ENCODE measurements at places on chromosomes 5 and 9.

- DNase-seq, result no peak
Observed at GRCh38 chr9:87613265-87614111, 112.4 kb upstream of the CTSL start.

- no peak for DNase-seq
Observed at GRCh38 chr5:55601628-55602027, 66.9 kb upstream of the PLPP1 start.

DNA sequence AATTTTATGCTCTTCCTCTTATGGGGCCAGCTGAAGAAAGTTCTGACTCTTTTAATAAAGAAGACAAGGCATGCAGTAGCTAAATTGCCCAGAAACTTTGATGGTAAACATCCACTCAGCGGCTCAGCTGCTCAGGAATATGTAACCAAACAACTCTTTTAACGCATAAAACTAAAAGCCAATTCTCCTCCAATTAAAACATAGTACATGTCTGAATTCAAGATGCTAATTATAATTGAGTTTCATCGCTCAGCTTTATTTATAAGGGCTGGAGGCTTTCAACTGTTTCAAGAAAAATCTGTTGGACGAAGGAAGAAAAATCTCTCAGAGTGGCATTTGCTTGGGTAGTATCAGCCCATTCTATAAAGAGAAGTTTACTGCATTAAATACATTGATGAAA, 359.5 kb downstream of the PTPRD start:
- no peak for DNase-seq

DNA sequence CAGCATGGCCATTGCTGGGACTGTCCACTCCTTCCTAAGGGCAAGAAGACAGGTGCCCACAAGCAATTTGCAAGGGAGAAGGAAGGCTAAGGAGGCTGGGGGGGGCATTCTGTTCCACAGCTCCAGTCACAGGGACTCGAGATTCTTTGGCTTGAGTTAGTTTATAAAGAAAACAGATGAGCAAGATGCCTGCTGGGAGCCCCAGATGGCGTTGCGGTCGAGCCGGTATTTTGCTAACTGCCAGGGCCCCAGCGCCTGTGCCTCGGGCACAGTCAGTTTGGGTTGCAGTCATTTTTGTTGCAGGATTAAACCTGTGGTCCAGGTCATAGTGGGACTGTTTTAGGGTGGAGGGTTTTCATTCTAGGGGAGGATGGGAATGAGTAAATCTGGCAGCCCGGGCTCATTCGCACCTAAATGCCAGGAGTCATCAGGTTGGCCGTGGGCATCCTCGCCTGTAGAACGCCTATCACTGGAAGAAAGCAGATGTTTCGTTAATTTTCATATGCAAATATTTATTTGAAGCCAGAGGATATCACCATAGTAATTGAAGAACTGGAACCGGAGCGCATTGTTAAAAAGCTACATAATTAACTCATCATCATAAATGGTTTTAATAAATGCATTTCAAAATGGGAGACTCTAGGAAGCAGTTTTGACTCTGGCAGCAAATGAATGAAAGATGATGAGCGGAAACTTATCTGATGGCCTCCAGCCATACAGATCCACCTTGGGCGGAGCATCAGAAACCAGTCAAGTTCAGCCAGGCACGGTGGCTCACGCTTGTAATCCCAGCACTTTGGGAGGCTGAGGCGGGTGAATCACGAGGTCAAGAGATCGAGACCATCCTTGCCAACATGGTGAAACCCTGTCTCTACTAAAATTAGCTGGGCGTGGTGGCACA, 87.1 kb upstream of the FCN2 start:
- DNase-seq, result no peak

- DNase-seq, result no peak
Observed at GRCh38 chr5:177509381-177509951, at the start of gene DOK3. TSS of gene DOK3 (minus strand) at chr5:177509826. CDS start at chr5:177509540, 286 bp downstream.

DNA sequence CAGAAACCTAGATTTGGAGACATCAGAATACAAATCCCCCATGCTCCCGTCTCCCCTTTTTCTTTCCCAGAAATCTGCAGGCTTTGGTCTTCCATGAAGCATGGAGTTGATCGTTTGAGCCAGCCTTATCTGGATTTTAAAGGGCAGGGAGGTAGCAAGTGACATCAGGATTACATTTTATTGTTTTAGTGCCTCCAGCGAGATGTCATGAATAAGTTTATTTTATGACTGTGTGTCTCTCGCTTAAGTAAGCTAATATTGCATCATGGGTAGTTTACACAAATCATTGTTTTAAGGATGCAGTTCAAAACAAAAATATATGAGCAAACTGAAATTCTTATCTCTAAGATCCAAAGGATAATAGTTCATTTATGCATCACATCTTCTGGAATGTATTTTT, 50.7 kb upstream of the TNFSF8 start:
- DNase-seq, result no peak

- no peak for DNase-seq
Observed at GRCh38 chr5:168830833-168831232, 251.7 kb upstream of the PANK3 start.

- DNase-seq, result no peak
Observed at GRCh38 chr5:72645064-72645846, 138.0 kb upstream of the ZNF366 start.

GRCh38 chr5:59279979-59280378, 613.5 kb downstream of the PDE4D start:
- no peak for DNase-seq

DNA sequence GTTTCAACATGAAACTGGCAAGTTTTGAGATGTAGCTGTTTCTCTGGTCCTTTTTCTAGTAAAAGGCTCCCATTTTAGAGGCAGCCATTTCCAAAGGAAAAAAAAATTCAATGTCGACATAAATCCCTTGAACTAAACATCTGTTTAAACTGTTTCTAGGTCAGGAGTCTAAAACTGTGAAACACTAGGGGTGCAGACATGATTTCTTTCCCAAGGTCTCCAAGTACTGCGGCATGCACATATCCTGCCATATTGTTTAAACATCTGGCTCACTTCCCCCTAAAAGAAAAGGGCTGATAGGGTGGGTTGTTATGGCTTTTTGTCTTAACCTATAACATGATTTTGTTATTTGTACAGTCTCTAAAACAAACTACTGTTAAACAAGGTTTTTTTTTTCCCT, 51.1 kb downstream of the NFIB start:
- no peak for DNase-seq

DNA sequence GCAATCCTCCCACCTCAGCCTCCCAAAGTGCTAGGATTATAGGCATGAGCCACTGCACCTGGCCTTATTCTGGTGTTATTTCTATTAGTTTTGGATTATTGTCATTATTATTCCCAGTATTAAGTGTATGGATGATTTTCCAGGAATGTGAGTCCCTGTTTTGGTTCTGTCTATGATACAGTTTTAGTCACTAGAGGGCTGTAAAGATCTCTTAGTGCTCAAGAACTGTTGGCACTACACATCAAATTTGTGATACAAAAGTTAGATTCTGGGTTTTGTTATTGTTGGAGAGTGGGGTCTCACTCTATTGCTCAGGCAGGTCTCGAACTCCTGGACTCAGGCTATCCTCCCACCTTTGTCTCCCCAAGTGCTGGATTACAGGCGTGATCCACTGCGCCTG, 12.1 kb downstream of the CCL28 start:
- DNase-seq, result no peak

- no peak for DNase-seq
Observed at GRCh38 chr9:100377015-100377414, 24.3 kb upstream of the TEX10 start.

DNA sequence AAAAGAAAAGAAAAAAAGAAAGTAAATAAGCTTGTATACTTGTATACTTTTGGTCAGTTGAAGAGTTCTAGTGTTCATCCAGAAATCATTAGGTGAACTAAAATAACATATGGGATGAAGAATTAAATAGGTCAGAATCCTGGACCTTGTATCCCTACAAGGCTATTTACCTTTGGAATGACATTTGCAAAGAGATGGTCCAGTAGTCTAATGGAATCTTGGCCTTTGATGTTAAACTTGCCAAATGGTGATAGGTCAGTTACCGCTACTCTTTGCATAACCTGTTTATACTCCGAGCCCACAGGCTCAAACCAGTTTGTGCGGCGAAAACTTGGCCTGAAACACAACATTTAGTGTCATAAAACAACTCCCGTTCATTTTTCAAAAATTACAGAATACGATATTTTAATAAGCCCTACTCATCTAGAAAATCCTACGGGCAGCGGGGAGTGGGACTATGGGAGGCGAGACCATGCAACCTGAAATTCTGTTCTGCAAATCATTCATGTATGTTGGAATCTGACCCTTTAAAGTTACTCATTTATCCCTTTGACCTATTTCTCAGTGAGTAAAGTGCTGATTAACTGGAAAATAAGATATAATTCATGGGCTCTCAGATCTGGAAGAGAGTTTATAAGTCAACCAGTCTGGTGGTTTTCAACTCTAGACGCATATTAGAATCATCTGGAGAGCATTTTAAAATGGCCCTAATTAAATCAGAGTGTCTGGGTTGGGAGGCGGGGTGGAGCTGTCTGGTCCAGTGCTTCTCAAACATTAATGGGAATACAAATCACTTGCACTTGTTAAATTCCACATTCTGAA, 38.6 kb downstream of the DMGDH start:
- no peak for DNase-seq

DNA sequence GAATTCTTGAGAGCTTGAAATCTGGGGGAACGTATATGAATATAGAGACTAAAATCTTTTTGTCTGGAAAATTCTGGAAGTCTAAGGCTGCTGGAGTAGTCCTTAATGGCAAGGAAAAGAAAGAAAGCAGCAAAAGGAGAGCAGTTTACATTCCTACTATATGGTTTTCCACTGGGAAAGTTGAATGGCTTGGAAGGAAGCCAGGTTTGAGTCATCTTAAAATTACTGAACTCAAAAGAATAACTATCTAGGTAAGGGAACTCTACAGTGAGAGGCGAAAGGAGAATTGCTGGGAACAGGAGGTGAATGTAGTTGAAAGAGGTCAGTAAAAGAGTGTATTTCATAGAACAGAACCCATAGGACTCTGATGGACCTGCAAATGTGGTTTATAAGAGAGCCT, 258.1 kb upstream of the EDIL3 start:
- no peak for DNase-seq

DNA sequence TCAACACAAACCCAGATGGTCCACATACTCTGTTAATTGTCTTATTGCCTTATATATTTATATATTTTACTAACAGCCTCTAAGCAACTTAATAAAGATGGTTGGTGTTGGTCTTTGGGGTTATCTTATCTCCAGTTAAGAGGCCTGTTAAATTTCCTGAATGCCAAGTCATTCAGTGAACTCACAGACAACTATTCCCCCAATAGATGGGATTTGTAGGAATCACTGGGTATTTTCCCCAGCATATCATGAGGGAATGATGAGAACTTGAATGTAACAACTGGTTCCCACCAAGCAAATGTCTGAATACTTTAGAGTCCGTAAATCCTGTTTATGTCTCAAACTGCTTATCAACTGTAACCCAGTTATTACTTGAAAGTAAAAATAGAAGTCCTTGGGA, 42.7 kb upstream of the RETREG1 start:
- no peak for DNase-seq

DNA sequence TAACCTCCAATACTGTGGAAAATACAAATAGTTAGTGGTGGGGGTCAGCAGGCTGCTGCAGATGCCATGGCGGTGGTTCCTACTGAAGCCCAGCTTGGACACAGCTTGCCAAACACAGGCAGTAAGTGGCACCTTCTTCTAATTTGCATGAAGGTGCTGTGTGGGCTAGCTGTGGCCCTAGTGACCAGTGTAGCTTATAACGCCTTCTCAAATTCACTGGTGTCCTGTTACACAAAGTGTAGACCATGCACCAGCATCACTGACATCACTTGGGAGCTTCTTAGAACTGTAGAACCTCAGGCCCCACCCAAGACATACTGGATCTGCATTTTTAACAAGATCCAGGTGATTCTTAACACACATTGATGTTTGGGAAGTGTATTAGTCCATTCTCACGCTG, 58.8 kb upstream of the TGFBR1 start:
- no peak for DNase-seq

DNA sequence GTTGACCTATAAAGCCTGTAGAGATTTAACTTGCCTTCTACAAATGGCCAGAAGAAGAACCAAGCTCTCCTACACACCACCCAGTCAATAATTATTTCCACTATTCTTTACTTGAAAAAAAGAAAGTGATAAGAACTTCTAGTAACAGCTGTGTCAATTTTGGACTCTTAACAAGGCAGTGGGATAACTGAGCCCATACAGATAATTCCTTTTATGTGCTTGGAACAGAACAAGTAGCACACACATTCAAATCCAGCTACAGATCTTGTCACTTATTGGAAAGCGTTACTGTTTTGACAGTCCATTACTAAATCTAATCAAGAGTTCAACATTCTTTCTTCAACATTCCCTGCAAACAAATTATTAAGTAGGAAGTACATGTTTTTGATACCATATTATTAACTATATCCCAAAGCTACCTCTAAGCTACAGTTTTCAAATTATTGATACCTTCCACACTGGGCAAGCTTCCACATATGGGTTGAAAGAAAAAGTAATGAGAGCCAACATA, 6.3 kb downstream of the PTGER4 start:
- DNase-seq, result no peak

GRCh38 chr9:97840521-97840920, 12.5 kb upstream of the FOXE1 start:
- DNase-seq, result no peak

DNA sequence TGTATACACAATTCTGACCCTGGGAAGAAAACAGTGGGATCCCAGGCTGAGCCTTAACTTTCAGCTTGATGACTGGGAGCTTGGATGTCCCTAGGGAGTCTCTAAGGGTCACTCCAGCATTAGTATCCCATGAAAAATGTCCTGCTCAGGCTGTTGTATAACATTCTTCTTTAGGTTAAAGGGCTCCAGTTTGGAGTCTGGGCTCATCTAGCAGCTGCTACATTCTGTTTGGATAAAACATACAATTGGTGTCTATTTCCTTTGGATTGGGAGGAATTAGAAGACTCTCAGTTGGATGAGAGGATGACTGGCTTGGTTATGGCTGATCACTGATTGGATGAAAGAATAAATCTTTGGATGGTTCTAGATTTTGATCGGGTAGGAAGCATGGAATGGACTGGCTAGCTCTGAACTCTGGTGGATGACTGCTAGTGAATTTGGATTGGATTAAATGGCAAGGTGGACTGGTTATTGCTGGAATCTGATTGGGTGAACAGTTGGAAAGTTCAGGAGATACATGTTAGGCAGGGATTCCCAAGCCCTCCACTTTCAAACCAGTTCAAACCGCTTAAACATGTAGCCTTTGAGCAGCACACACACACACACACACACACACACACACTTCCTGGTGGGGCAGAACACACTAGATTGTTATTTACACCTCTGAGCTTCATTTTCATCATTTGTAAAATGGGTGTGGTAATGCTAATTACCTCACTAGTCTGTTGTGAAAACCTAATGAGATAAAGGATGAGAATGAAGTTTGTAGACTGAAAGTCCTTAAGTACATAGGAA, 7.1 kb upstream of the MYOZ3 start:
- no peak for DNase-seq

GRCh38 chr5:88691945-88692868, 190.8 kb downstream of the MEF2C start:
- DNase-seq, result no peak

DNA sequence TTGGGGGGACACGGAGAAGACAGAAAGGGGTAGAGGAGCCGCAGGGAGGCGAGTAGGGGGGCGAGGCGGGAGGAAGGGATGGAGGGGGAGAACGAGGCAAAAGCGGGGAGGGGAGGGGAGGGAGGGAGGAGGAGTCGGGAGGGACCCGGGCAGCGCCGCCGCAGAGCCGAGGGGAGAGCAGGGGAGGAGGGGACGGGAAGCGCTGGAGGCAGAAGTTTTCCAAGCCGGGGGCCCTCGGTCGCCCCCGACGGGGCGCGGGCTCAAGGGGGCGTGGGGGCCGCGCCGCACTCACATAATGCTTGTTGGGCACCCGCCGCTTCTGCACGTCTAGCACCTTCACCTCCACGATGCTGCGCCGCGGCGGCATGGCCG, 353 bp downstream of the SH3PXD2B start:
- no peak for DNase-seq

All from activated CD8-positive, alpha-beta memory T cell treated with anti-CD3 and anti-CD28 coated beads for 4 hours (primary cell).